Articular chondrocyte of knee joint (primary cell): ENCODE measurements at places on chromosomes 5 and 9. TPM values are rescaled to one million over a fixed set of nuclear protein-coding genes. Genes with fewer than 3 reads are reported as not detected.

C9orf153 gene
- 0.32 and 0.91 TPM in 2 replicates for total RNA-seq

NR2F1-AS1 gene
- total RNA-seq, result 4.9 and 5.4 TPM in 2 replicates

SH3RF2 gene
- total RNA-seq, result 10.1 and 11.9 TPM in 2 replicates

TAS2R1 gene
- total RNA-seq, result not detected in 2 replicates

INSL4 gene
- not detected in 2 replicates for total RNA-seq

ELL2 gene
- 489 and 723 TPM in 2 replicates for total RNA-seq

PCYOX1L gene
- 5.7 and 6.6 TPM in 2 replicates for total RNA-seq

NRARP gene
- 0.13 and 0.22 TPM in 2 replicates for total RNA-seq

PCDHB7 gene
- total RNA-seq, result 2.0 and 2.5 TPM in 2 replicates

DNM1 gene
- total RNA-seq, result 9.4 and 16.5 TPM in 2 replicates

IL13 gene
- total RNA-seq, result not detected in 2 replicates

NAIP gene
- 7.8 and 8.1 TPM in 2 replicates for total RNA-seq

ACTBL2 gene
- not detected in 2 replicates for total RNA-seq

ANKRD18A gene
- total RNA-seq, result not detected in 2 replicates

PCDHA1 gene
- total RNA-seq, result under 0.01 and 0.11 TPM in 2 replicates

C5orf52 gene
- total RNA-seq, result not detected in 2 replicates

TMEM232 gene
- 2.1 and 7.2 TPM in 2 replicates for total RNA-seq

SPATA31A3 gene
- not detected in 2 replicates for total RNA-seq

SLC34A1 gene
- total RNA-seq, result not detected in 2 replicates

FGD3 gene
- not detected in 2 replicates for total RNA-seq

PCDHGB6 gene
- total RNA-seq, result 7.9 and 9.5 TPM in 2 replicates

IL31RA gene
- total RNA-seq, result 0.26 and 1.4 TPM in 2 replicates

FOXD4L4 gene
- 0.13 TPM in 1 of 2 replicates, not detected in the other for total RNA-seq

MATR3 gene
- 270 and 332 TPM in 2 replicates for total RNA-seq

ATP10B gene
- not detected in 2 replicates for total RNA-seq

RIMOC1 gene
- 38.7 and 41.7 TPM in 2 replicates for total RNA-seq

TMOD1 gene
- total RNA-seq, result 0.65 and 1.0 TPM in 2 replicates

TMEM174 gene
- total RNA-seq, result not detected in 2 replicates

FOXD4 gene
- total RNA-seq, result 0.26 and 0.43 TPM in 2 replicates

CDC23 gene
- total RNA-seq, result 32.6 and 34.2 TPM in 2 replicates

GEMIN5 gene
- 16.5 and 18.4 TPM in 2 replicates for total RNA-seq
